Stimulated activated CD8-positive, alpha-beta memory T cell treated with anti-CD3 and anti-CD28 coated beads, Interleukin-15, amount 100 ng/mL, for 4 hours (primary cell): ENCODE measurements at places on chromosomes 3 and 15.

DNA sequence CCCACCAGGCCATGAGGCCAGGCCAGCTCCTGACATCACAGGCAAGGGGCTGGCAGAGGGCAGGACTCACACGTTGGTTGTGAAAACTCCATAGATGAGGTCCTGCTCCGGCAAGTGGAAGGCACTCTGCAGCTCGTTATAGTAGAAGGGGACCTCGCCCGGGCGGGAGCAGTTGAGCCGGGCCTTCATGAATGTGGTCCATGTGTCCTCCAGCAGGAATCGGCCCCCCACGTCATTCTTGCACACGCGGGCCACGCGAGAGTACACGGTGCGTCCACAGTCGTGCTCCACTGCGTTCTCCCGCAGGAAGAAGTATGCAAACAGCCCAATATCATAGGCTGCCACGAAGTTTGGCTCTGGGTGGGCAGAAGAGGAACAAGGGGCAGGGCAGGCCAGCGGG, 101.2 kb downstream of the SEMA5B start:
- no peak for DNase-seq

GRCh38 chr3:41327718-41328117, 128.4 kb downstream of the CTNNB1 start:
- DNase-seq, result no peak

DNA sequence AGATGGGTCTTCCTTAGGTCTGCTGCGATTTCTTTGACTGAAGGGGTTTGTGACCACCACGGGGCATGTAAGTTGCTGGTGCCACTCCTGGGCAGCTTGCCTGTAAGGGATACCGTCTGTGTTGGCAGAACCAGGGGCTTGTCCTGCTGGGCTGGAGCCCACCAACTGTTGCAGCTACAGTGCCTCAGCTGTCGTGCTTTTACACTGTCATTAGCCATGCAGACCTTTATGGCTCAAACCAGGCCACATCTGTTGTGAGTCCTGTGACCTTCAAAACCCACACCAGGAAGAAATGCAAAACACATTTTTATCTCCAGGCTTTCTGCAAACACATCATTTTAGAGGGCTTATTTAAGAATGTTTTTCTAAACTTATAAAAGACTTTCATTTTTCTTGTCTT, 168.7 kb downstream of the PTPRG start:
- DNase-seq, result no peak

GRCh38 chr15:66963084-66963483, 102.3 kb upstream of the SMAD3 start:
- DNase-seq, result no peak

- no peak for DNase-seq
These were observed 44.6 kb downstream of the EIF4E3 start for GRCh38 chr3:71680603-71681002.

GRCh38 chr3:106277731-106278130, 408.9 kb upstream of the CBLB start:
- no peak for DNase-seq

DNA sequence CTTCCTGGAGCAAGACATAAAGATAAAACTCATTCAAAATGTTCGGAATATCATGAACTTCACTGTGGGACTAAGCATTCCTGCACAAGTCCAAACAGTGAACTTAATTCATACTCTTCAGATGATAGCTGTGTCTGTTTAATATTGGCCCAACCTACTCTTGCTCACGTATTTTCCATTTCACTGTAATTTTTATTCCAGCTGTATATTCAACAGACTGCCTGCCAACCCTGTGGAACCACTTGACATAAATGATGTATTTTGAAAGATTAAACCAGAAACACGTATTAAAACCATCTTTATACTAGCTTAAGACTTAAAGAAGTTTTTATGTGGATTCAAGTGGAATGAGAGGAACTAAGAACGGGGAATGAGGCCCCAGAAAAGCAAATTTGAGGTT, 172.5 kb downstream of the TMEM108 start:
- no peak for DNase-seq

- DNase-seq, result no peak
These were observed 139.1 kb upstream of the EIF1B start for GRCh38 chr3:40170395-40170794.

DNA sequence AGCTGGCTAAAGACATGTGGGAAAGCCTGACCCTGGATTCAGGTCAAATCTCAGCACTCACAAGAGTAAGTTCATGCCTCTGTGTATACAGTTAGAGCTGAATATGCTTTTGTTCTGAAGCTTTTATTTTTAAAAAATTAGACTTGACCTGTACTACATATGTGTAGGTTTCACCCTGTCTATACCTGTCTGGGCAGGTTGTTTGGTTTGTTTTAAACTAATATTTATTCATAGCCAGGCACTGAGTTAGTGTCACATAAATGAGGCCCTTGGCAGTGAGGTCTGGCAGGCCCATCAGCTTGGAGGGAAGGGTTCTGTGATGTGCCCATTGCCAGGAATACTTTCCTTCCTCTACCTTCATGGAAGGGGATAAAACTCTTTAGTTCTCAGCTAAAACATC, 1.9 kb downstream of the DNAJA4 start:
- no peak for DNase-seq

DNA sequence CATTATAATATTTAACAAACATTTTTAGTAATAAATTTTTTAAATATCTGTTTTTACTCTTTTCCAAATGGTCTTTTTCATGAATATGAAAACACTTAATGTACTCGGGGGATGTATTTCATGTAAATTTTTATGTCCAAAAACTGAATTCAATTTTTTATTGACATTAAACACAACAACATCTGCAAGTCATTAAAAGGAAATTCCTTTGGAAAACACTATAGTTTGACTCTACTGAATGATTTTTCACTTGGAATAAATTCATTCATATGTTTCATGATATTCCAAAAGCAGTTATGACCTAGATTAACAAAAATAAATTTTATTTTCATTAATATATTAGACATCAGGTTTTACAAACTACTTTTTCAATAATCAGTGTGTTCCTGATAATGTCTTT, 239.8 kb upstream of the AGTR1 start:
- no peak for DNase-seq

DNA sequence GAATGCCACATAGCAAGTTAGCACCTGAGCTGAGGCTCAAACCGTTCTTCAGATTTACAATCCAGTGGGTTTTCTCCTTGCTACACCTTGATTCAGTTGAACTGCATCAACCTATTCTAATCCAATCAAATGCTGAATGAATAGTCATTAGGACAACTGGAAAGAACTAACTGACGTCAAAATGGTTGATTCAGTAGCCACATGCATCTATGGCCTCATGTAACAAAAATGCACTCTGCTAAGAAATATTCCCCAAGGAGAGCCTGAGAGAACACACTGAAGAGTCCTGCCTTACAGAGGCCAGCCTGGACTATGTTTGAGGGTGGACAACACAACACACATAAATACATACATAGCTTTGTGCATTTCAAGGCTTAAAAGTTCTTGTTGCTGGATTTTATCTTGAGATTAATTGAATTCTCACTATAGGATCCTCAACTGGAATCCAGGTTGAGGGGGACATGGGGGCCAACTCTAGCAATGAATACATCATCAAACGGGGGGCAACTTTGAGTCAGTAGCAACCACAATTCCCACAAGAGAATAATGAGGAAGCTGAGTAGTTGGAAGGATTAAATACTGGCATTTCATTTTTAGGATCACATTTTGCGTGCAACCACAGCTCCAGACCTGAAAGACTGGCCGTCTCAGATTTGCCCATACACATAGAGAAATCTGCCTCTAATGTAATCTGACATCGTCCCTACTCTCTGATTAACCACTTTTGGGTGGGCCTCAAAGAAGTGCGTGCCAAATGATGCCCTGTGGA, 280.2 kb upstream of the ICE2 start:
- no peak for DNase-seq
